Stimulated activated CD8-positive, alpha-beta memory T cell treated with anti-CD3 and anti-CD28 coated beads, Interleukin-15, amount 100 ng/mL, for 1 hour (primary cell): ENCODE measurements at places on chromosomes 3 and 15.
A peak's percentile ranks its signal among the peaks of the same experiment; 100 is the strongest.

GRCh38 chr15:74122403-74123130, 7.8 kb upstream of the ISLR2 start:
- no peak for DNase-seq

- no peak for DNase-seq
Observed at GRCh38 chr3:188807006-188807405, 364.8 kb upstream of the TPRG1 start.

GRCh38 chr3:170144437-170144843, 37.1 kb downstream of the PHC3 start:
- DNase-seq = no peak

DNA sequence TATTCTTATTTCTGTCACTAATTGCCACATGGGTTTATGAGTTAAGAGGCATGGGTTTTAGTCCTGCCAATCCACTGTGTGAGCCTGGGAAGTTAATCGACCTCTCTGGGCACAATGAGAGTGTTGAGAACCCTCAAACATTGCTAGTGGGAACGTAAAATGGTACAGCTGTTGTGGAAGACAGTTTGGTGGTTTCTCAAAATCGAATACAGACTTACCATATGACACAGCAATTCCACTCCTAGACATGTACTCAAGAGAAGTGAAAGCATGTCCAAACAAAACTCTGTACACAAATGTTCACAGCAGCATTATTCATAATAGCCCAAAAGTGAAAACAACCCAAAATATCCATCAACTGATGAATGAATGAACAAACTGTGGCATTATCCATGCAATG, 5.7 kb upstream of the GNB5 start:
- DNase-seq = no peak

DNA sequence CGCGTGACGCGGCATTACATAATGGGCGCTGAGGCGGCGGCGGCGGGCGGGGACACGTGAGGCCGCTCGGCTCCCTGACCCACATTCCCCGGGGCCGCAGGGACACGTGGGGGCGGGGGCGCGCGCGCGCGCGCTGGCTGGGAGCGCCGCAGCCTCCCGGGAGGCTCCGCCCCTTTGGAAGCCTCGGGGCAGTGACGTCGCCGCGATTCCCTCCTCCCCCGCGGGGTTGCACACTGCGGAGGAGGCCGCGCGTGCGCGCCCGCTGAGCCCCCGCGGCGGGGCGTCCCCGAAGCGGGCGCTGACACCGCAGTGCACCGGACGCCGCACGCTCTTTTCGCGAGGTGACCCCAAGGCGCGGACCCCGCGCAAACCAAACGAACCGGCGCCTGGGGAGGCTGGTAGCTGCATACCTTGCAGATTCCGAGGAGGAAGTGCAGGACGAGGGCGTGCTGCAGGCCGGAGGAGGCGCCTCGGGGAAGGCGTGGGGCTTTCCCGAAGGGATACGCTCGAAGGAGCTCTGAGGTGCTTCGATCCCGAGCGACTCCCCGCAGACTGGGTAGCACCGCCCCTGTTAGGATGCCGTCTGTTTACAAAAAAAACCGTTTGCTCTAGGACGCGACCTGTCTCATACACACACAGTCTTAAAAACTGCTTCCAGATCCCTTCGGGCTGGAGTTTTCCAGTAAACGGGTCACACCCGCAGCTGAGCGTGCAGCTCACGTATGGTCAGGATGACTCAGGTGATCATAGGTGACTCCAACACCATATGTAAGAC, 1.0 kb downstream of the NR1D2 start:
- peak; percentile 93 for DNase-seq
